ENCODE measurements at places on chromosomes 3 and 15. TPM values are rescaled to one million over a fixed set of nuclear protein-coding genes. Genes with fewer than 3 reads are reported as not detected.

DNA sequence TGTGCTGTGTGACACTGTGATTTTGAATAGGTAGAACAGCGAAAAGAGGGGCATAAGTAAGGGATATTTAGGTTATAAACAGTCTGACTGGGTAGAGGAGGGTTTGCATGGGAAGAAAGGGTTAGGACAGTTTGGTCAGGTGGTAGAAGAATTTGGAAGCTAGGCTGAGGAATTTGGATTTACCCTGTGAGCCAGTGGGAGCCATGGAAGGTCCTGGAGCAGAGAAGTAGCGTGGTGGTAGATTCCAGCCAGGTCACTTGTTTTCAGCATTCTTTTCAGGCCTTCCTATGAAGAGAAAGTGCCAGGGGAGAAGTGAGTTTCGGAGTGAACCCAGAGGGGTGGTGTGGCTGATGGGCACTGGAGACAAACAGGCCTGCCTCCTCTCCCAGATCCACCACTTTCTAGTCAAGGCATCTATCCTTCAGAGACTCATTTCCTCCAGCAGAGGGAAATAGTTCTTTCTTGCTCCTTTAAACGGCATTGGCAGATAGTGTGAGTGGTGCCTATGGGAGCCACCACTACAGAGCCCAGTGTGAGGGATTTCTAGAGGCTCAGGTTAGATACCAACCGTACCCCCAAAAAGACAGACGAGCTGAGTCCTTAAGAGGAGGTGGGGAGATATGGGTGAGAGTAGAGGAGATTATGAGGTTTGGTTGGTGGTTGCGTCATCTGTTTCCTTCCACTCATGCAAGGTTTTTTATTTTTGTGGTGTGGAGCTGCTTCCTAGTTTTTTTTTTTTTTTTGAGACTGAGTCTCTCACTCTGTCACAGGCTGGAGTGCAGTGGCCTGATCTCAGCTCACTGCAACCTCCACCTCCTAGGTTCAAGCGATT lies 21.2 kb downstream of the PXK start:
- ATAC-seq: peak; percentile 11

CAPN3 gene
- 4.5 TPM for total RNA-seq

TMEM207 gene
- total RNA-seq: not detected

DNA sequence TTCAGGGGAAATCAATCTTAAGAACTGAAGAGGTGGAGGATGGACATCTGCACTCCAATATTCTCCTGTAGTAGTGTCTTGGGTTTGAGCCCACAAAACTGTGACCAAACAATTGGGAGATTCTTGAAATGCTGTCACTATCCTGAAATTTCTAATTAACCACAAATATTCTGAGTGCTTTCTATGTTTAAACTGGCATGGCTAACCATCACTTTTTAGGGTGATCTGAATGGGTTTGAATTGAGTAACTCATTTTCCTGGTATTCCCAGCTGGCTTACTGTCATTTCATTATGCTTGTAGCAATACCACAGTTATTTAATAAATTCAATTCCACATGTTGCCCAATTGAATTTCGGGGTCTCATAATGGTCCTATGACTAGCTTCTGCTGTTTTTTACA lies 216.9 kb upstream of the DCBLD2 start:
- ATAC-seq: no peak

DNA sequence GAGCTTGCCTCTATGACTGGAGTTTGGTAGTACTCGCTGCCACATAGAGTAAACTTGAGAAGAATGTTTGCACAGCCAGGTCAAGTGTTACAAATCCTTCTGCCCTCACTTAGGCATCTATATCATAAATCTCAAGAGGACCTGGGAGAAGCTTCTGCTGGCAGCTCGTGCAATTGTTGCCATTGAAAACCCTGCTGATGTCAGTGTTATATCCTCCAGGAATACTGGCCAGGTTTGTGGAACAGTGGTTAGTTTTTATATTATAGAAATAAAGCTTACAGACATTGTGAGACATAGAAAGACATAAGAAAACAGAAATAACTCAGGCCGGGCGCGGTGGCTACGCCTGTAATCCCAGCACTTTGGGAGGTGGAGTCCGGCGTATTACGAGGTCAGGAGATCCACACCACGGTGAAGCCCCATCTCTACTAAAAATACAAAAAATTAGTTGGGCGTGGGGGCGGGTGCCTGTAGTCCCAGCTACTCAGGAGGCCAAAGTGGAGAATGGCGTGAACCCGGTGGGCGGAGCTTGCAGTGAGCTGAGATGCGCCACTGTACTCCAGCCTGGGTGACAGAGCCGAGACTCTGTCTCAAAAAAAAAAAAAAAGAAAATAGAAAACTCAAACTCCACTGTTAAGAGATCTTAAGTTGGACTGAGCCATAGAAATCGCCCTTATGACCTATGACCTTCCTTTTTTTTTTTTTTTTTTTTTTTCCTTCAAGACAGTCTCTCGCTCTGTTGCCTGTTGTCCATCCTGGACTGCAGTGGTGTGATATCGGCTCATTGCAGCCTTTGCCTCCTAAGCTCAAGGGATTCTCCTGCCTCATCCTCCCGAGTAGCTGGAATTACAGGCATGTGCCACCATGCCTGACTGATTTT lies 2.2 kb downstream of the RPSA start:
- no peak for ATAC-seq

DNA sequence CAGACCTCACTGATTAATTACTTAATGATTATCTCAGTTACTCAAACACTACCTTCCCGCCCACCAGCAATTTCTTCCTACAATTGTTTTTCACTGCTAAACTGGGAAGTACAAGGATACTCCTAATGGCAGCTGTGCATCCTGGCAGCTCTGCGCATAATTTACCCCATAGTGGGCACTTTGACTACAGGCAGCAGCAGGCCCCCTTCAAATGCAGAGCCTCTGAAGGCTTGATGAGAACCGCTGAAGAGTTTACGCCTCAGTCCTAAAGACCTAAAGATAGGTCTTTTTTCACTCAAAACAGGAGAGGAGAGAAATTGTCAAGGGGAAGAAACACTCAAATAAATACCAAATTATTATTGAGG lies 10.7 kb downstream of the CCDC32 start:
- ATAC-seq: no peak

GRCh38 chr3:157094301-157094700 lies 65.6 kb downstream of the CCNL1 start:
- no peak for ATAC-seq

EOGT gene
- total RNA-seq: 19.6 TPM

GRCh38 chr3:20069178-20069532 lies 28.9 kb downstream of the KAT2B start:
- no peak for ATAC-seq

SCAANT1 gene
- total RNA-seq: not detected

DNA sequence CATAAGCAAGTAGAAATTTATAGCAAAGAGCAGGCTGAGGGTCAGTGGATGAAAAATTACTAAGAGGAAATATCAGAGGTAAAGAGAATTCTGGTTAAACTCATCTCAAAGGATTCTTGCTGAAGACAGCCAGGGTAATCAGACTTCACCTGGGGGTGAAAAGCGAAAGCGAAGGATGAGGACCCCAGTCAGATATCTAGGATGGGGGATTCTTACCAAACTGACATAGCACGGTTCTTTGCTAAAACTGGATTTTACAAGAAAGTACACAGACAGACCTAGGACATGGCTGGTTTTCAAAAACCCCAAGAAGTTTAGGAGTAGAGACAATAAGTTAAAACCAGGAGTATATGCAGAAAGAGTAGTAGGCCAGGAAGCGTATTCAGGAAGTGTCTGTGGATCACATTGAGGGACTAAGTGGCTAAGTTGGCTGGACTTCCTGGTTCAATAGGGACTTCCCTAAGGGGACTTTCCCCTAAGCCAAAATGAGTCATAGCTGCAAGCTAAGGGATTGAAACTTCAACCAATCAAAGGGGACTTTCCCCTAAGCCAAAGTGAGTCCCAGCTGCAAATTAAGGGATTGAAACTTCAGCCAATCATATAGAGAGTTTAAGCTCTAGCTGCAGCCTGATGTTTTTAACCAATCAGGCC lies 2.4 kb upstream of the CFAP91 start:
- peak; percentile 58 for ATAC-seq

GRCh38 chr3:98778383-98778782 lies 15.2 kb downstream of the ST3GAL6 start:
- ATAC-seq: no peak

DNA sequence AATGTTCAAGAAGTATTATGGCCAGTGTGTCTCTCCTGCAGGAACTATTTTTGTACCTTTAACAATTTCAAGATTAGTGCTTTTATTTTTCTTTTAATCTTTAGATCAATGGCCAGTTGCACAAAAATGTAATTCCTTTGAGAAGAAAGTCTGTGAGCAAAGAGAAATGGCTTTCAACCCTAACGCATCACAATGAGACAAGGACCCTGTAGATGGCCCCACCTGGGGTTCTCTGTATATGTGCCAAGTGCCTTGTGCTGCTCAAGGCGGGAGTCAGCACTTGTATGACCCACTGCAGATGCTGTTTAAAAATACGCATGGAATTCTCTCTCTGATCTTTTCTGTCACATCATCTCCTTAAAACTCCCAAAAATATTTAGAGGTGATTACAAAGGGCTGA lies 453.4 kb downstream of the OCA2 start:
- ATAC-seq: no peak

- peak; percentile 38 for ATAC-seq
These were observed 254.5 kb downstream of the NEK10 start for GRCh38 chr3:27114684-27115083.

GRCh38 chr3:38001456-38002081 lies 11.0 kb downstream of the VILL start:
- ATAC-seq: no peak

POLR2H gene
- total RNA-seq: 46.0 TPM

DNA sequence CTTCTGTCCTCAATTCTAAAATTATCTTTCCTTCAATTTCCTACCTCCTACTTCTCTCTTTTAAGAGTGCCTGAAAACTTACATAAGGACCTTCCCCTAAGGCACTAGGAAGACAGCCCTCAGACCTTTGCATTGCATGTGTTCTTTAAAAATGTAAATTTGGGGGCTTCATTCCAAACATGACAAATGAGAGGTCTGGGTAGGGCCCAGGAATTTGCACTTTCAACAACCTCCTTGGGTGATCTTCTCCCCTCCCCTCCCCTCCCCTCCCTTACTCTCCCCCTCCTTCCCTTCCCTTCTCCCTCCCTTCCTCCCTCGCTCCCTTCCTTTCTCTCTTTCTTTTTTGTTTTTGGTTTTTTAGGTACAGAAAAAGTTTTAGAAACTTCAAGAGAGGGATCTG lies 18.7 kb downstream of the USF3 start:
- ATAC-seq: no peak

TLR9 gene
- total RNA-seq: 0.04 TPM

PLA2G4E gene
- total RNA-seq: 18.1 TPM

GRCh38 chr3:144966560-144966959 lies 994.9 kb downstream of the DIPK2A start:
- ATAC-seq: no peak

GRCh38 chr3:188389711-188390342 lies 235.9 kb downstream of the LPP start:
- ATAC-seq: peak; percentile 97

DNA sequence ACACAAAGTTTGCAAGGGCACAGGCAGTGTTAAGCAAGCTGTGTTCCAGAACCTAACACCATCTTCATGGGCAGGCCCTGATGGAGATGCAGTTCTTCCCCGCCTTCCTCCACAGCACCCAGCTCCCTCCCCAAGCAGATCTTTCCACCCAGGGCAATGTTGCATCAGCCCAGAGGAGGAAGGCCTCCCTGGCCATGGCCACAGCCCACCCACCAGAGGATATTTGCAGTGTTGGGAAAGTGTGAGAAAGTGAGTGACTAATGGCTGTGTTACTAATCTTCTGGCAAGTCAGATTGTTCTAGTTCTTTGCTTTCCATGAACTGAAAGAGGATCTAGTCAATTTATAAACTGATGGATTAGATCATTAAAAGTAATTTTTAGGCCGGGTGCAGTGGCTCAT lies 42.0 kb upstream of the ATP10A start:
- peak; percentile 82 for ATAC-seq

GRCh38 chr15:31469786-31470525 lies 143.3 kb downstream of the KLF13 start:
- ATAC-seq: no peak

SLC9A9 gene
- total RNA-seq: 14.6 TPM

DNA sequence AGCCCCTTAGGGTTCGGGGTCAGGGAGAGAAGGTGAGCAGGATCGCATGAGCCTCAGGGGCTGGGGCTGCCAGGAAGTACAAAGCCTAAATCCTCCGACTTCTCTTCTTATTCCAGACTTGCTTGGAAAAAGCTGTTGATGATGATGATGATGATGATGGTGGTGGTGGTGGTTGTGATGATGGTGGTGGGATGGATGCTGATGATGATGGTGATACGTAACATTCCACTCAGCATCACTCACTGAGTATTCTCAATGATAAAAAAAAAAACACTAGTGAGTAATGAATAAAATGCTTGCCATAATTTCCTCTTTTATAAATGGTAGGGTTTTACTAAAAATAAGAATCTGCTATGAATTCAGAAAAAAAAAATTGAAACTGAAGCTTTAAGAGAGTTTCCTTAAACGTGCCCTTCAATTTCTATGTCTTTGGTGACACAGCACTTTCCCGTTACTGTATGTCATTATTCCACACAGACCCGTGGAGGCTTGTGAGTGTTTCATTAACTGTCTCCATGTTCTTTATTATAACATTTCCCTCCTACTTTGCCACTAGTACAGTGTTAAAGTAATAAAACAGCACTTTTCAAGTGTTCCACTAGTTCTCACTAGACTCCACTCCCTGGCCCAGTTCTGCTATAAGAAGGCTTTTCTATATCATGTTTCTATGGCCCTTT lies 5.4 kb upstream of the ACAN start:
- ATAC-seq: no peak

WNT7A gene
- 0.16 TPM for total RNA-seq

DNA sequence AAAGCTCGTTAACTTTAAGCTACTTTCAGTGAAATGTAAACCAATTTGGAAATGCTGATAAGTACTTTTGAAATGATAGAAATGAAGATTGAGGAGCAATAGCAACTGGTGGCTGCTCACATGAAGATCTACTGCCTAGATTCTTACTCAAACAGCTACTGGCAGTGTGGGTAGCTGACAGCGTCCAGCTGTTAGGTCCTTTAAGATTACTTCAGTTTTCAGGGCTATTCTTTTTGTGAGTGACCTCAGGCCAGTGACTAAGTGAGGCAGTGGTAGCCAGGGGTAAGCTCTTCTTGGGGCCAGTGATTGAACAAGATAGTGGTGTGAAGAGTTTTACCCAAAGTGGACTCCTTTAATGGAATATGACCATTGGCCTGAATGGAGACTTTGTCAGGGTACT lies 41.3 kb downstream of the NECTIN3 start:
- ATAC-seq: no peak

- no peak for ATAC-seq
These were observed 130.0 kb downstream of the DMXL2 start for GRCh38 chr15:51492528-51492927.

GRCh38 chr15:51737522-51738305 lies at the start of gene LYSMD2:
TSS of gene LYSMD2 (minus strand) at chr15:51737655. CDS start at chr15:51737622, 33 bp downstream.
- peak; percentile 66 for ATAC-seq

- no peak for ATAC-seq
These were observed 26.1 kb downstream of the PCCB start for GRCh38 chr3:136276049-136276755.

- peak; percentile 61 for ATAC-seq
These were observed 200.2 kb upstream of the GOLGA6L4 start for GRCh38 chr15:84035399-84035766.

DNA sequence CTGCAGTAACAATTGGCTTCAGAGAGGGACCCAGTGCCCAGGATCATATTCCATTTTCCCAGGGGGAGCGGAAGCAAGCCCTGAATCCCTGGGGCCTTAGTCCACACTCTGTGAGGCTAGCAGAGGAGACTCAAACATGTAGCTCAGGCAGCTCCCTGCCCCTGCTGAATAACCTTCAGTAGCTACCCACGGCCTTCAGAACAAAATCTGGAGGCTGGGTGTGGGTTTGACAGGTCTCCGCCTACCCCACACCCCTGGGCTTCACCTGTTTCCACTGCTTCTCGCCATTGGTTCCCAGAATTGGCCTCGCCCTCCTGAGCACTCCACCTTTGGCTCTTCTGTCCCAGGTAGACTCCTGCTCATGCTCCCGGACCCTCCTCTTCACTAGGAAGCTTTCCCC lies 93.6 kb upstream of the ATP2B2 start:
- no peak for ATAC-seq

Measured in esophagus mucosa (tissue), 1 donor.